ENCODE measurements at places on chromosomes 2 and 18.
A peak's percentile ranks its signal among the peaks of the same experiment; 100 is the strongest.

DNA sequence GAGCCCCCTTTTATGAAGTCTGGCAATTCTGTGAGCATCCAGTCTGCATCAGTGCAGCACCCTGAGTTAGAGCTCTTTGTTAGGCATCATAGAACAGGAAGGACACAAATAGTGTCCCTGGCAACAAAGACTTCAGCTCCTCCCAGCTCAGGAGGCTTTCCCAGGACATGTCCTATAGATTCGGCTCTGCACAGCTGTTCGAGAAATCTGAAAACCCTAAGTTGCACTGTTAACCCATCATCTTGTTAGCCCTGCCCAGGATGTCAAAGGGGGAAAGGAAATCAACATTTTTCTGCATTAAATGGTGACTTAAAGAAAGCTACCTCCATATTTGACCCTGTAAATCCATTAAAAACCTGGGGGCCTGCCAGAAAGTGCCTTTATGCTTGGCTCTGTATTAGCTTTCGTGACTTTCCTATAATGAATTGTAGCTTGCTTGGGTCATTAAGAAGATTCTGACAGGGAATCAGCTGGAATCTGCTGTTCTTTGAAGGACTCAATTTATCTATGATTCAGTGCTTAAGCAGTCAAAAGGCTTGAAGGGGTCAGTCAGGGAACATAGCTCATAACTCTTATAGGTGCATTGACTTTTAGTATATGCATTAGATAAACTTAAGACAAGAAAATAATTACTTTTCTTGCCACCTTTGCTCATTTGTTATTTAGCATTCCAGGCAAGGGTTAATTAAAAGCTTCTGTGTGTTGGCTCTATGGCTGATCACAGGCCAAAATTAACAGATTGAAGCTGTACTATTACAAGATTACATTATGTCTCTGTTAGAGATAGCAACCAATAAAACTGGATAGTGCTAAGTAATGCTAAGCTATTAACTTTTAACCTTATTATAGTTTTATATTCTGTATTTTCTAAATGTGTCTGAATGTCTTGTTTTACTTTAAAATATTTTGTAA lies 20.6 kb downstream of the ERMN start:
- DNase-seq: peak; percentile 23

- no peak for DNase-seq
These were observed 100.0 kb upstream of the CXCR4 start for GRCh38 chr2:136217996-136218395.

- DNase-seq: no peak
These were observed 46.9 kb downstream of the NAB1 start for GRCh38 chr2:190695739-190696138.

DNA sequence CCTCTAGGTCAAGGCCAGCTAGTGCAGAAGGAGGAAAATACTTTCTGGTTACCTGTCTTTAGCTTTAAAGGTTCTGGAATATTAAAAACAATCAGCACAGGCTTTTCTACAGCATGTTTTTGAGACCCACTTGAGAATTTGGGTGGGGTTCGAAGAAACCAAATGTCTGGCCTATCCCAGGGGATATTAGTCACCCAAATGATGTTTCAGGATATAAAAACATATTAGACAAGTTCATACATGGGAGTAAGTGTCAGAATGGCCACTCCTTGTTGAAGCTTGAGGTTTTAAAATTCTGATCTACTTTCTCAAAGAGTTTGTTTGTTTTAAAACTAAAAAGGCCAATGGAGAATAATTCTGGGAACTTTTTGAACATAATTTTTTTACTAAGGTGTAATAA lies 158.6 kb upstream of the DLX2 start:
- DNase-seq: no peak

- no peak for DNase-seq
These were observed 15.8 kb downstream of the BIRC6 start for GRCh38 chr2:32372519-32373182.

DNA sequence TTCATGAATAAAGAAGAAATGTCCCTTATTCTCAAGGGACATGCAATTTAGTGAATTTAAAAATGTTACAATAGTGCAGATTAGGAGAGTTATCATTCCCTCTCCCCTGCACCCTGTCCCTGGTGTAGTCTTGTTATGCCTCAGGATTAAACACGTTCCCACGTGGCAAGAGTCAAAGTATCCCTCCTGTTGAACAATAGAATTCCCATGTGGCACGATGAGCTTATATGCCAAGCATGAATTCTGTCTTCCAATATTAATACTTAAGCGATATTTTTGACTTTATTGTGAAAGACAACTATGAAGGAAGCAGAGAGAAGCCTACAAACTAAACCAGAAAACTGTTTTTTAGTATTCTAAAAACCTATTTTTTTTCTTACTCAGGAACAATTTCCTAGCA lies 36.7 kb upstream of the SPAG16 start:
- no peak for DNase-seq

DNA sequence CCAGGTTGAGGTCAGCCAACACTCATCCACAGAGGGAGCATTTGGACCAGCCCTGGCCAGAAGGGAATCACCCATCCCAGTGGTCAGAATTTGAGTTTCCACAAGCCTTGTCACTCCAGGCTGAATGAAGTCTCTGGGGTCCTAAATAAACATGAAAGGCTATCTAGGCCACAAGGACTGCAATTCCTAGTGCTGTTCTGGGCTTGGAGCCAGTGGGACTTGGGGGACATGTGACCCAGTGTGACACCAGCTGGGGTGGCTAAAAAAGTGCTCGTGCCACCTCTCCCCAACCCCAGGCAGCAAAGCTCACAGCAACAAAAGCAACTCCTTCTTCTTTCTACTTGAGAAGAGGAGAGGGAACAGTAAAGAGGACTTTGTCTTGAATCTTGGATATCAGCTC lies 91.7 kb downstream of the MDH1 start:
- DNase-seq: no peak

GRCh38 chr18:46485675-46486194 lies 171.3 kb downstream of the LOXHD1 start:
- DNase-seq: no peak

- peak; percentile 58 for DNase-seq
These were observed 697 bp downstream of the ITGA4 start for GRCh38 chr2:181457741-181458425.

DNA sequence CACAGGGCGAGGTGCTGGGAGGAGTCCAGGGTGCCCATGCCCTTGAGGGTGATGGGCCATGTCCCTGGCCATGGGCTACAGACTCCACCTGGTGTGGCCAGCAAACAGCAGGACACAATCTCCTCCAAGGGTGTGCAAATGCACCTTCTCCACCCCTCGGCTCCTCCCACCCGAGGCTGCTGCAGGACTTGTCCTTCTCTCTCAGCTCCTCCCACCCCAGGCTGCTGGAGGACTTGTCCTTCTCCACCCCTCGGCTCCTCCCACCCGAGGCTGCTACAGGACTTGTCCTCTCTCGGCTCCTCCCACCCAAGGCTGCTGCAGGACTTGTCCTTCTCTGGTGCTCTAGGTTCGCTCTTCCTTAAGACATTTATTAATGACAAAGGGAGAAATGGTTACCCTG lies 57.3 kb upstream of the SNTG2 start:
- no peak for DNase-seq

GRCh38 chr18:31176531-31176930 lies 13.9 kb upstream of the DSC1 start:
- DNase-seq: no peak

- DNase-seq: no peak
These were observed 142.9 kb downstream of the CHST9 start for GRCh38 chr18:27042177-27042576.

DNA sequence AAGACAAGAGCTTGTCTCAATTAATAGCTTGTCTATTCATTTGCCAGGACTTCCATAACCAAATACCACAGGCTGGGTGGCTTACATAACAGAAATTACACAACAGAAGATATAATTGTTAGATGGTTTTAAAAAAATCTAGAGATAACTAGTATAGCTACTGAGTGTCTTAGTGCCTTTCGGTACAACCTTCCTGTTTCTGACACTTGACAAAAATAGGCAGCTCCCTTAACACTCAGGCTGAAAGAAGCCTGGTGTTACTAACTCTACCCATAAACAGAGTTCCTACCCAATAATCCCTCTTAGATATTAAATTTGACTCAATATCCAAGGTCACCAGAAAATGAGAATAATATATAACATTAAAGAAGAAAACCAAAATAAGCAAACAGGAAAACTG lies 129.7 kb downstream of the BARD1 start:
- no peak for DNase-seq

DNA sequence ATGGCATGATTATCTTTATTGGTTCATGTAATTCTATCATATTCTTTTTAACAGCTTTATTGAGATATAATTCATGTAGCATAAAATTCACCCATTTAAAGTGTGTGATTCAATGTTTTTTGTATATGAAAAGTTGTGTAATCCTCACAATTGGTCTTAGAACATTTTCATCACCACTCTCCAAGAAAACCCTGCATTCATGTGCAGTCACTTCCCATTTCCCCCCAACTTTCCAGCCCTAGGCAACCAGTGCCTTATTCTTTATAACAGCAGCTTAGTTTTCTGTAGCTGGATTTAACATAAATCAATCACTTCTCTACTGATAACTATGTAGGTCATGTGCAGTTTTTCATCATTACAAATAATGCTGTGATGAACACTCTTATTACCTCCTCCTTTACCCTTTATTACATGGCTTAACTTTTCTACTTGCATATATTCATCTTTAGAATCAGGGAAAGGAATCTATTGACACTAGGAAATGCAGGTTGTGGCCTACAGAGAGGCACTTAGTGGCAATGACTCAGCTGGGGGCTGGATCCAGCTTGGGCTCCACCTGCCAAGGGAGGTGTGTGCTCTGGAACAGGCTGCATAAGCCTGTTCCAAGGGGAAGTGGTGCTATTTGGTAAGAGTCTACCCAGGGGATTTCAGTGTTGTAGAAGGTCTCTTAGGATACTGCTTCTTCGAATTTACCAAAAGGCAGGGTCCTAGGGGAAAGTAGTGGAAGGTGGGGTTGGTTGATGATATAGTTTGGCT lies 89.1 kb downstream of the ETAA1 start:
- DNase-seq: no peak

DNA sequence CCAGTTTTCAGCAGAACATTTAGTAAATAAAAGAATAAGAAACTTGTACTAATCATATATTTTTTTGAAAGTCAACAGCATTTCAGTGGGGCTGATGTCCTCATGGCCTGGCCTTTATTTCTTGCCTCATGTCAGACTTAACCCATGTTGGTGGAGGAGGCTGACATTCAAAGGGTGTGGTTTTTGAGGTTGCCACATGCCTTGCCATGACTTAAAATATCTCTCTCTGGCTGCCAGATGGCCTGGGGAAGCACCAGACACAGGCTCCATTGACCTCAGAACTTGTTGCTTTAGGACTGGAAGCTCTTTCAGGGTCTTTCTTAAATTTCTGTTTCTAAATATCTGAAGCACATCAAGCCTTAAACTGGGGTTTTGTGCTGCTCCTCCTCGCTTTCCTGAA lies 32.5 kb upstream of the CD28 start:
- DNase-seq: peak; percentile 66

DNA sequence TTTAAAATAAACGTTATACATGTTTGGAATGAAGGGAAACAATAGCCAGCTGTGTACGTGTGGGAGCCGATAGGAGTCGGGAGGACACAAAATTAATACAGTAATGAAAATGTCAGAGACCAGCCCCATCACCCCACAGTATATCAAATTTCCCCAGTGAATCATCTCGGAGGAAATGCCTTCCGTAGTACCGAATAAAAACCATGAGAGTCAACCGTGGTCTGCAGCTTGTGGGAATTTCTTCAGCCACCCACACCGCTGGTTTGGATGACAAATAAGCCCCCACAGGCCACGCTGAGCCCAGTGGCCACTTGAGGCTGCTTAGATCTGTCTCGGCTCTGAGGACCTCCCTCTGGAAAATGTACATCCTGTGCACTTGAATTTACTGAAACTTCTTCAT lies 133.7 kb downstream of the COL6A3 start:
- peak; percentile 78 for DNase-seq

DNA sequence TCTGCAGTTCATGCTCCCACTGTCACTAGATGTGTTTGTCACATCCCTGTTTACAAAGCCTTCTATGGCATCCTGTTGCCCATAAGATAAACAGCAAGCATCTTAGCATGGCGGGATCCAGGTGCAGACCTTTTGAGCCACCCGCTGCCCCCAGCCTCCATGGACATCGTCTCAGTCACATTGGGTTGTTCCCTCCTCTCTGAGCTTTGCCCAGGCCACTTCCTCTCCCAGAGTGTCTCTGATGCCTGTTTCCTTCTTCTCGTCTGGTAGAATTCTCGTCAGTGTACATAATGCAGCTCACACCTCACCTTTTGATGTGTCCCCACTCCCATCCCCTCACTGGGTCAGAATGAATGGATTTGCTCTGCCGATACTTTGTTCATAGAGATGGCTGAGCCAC lies 239.0 kb upstream of the APCDD1 start:
- DNase-seq: no peak

GRCh38 chr2:240631548-240632305 lies 6.4 kb downstream of the GPR35 start:
- DNase-seq: no peak

DNA sequence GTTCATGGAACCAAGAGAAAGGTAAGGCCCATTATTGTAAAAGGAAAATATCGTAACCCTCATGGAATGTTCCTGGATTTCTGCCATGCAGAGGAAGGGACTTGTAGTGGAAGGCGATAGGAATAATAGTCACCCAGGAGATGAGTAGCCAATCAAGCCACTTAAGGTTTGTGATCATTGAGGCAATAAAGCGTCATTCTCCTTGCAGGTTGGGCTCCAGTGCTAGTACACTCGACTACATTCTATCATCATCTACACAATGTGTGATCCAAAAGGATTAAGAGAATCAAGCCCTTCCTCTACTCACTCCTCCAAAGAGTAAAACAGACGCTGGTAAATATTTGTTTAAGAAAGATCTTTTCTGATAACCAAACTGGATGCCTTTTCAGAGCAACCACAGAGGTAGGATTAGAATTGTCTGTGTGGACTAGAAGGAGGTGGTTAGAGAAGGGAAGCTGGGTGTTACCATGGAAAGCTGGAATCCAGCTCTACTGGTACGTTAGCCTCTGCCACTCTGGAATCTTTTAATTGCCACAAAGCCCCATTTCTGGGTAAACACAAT lies 245.7 kb downstream of the IKZF2 start:
- no peak for DNase-seq

Data from GM03348 (cell line).